ENCODE measurements at places on chromosomes 12 and 14.

GRCh38 chr12:89047856-89048418 lies 304.4 kb downstream of the DUSP6 start:
- DNase-seq, result no peak

DNA sequence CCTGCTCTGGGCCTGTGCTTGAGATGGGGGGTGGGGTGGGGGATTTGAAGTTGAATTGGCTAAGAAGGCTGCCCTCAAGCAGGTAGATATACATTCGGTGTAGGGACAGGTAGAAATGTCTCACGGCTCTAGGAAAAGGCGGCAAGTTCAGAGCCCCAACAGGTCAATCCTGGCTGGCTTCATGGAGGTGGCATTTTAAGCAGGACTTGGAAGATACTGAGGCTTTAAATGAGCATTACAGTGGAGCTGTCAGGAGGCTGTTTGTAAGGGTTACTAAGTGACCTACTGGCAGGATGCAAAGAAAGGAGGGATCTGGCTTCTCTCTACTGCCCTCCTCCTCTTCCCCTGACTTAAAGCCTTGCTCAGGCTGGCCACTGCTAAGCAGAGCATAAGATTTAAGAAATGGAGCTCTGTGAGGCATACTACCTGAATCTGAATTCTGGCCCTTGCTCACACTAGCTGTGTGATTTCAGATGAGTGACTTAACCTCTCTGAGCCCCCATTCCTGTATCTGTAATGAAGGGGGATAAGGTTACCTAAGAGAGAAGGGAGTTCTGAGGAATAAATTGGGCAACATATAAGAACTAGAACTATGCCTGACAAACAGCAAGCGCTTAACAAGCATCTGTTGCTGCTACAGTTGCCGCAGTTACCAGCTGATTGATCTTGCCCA lies 61.6 kb downstream of the SLC24A4 start:
- DNase-seq, result no peak

DNA sequence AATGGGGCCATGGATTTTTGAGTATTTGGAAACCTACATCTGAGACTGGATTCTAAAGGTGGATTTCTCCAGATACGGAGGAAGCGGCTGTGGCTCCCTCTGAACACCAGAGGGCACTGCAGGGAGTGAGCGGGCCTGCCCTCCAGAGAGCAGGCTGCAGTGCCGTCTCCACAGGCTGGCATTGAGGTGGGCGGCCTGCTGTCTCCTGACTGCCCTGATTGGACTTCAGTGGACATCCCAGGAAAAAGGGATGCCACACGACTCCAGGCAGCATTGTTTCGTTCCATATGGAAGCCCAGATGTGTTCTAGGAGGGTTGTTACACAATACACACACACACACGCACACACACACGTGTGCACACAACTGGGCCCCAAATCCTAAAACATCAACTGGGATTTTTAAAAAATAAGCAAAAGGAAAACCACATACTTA lies 20.9 kb upstream of the ANO2 start:
- peak; percentile 27 for DNase-seq

GRCh38 chr14:90611936-90612335 lies 204.3 kb downstream of the TTC7B start:
- no peak for DNase-seq

DNA sequence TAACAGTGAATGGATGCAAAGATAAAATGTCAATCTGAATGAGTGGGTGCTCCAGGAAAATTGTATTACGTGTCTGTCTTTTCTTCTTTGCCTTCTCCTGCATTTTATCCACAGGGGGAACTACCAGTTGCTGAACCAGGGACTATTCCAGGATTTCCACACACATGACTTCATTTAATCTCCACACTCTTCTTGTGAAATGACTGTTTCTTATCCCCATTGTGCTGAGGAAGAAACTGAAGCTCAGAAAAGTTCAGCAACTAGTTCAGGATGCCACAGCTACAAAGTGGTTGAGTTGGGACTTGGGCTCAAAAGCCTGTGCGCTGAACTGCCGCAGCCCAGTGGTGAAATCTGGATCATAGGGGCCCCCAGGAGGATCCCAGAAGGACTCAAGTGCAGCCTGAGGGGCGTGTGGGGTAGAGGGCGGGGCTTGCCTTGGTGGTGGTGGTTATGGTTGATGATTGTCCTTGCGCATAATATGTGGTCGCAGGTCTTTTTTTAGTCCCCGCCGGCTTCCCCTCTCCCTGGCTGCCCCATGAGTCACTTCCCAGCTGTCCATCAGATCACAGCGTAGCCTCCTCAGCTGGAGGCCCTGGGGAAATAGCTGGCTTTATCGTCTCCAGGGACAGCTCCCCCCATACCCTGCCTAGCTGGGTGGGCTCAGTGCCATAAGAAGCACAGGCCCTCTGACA lies 235.2 kb upstream of the CRY1 start:
- DNase-seq, result no peak

GRCh38 chr12:83954956-83955601 lies 957.5 kb downstream of the SLC6A15 start:
- DNase-seq, result no peak

DNA sequence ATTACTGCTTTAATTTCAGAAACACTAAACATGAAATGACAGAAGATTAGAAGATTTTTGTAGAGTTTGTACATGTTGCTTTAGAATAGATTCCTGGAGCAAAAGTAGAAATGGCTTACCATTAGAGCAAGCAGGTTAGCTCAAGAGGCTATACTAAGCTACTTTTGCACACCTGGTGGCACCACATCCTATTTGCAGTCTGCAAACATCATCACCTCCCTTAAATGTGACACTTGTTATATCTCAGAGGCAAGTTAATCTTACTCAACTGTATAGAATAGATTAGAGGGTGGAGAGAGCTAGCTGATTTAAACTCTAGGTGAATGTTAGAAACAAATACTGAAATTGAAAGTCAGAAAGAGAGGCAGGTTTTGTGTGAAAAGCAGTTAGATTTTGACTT lies 30.7 kb upstream of the OR4E1 start:
- no peak for DNase-seq

DNA sequence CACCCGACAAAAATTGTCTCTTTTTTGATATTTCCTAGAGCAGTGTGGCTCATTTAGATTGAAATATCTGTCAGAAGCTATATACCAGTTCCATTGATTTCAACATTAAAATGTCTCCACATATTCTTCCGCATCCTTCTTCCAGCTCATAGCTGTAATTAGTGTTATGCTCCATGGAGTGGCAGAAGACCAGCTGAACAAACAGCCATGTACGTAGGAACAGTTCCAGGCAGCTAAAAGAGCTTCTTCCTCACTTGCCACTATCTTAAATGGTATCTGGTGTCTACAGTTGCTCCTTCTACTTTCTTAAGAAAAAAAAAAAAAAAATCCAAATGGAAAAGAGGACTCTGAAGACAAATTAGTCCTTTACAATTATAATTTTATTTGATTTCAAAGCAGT lies 848.0 kb downstream of the DIO2 start:
- DNase-seq, result no peak

GRCh38 chr12:132286912-132287311 lies 42.5 kb downstream of the GALNT9 start:
- DNase-seq, result no peak

- DNase-seq, result no peak
These were observed 57.3 kb upstream of the E2F7 start for GRCh38 chr12:77122661-77123060.

DNA sequence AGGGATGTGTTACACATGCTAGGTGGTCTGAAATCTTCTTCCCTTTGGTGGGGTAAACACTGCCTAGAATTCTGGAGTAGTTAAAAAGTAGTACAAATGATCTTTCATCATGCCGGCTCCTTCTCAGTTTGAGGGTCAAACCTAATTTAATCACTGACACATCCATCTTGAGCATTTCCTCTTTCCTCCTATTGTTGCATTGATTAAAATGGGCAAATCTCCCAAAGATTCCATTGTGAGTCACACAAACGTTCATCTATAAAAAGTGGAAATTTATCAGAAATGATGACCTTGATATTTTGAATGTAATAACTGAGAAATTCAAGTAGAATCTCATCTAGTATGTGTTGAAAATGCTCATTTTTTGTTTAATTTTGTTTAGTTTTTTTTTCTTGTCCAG lies 996.0 kb downstream of the NRXN3 start:
- DNase-seq, result no peak

DNA sequence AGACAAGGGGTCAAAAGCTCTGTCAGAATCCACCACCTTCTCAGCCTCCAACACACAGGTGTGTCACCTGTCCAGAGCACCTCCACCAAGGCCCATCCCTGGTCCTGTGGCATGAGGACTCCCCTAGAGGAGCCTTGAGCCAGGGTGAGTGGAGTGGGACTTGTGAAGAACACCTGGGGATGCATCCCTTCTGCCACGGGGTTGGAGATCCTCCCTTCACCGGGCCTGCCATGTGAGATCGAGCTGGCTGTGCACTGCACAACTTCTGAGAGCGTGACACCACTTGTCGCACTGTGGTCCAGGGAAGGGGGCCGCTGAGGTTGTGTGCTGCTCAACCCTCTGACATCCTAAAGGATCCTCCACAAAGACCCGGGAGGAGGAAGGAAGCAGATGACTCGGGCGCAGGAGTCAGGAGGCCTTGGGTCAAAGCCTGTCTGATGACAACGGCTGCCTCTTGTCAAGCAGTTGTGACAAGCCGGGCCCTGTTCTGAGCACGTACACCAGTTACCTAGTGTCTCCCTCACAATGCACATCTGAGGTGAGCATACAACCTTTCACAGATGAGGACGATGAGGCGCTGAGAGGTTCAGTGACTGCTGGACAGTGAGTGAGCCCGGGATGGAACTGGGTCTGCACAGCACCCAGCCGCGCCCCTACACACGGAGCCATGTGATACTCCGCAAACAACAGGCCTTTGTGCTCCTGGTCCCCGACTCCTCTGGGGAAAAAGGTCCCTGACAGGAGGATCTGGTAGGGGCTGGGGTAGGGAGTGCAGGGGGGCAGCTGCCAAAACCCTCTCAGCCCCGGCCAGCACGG lies 35.6 kb downstream of the CHGA start:
- no peak for DNase-seq

DNA sequence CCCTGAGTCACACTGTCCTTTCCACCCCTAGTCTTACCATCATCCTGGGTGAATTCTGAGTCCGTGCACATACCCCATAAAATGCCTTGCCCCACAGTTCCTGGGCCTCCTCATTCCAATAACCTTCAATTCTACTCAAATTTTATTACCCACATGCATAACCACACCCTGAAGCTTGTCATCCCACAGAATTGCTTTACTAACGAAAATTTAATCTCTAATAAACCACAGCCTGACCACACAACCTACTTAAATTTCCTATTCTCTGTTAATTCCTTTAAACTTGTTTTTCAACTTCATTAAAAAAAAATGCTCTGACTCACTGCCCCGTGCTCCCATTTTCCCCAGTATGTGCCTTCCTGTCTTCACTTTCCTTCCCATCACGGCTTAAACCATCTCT lies 205.9 kb downstream of the PHLDA1 start:
- DNase-seq, result no peak

DNA sequence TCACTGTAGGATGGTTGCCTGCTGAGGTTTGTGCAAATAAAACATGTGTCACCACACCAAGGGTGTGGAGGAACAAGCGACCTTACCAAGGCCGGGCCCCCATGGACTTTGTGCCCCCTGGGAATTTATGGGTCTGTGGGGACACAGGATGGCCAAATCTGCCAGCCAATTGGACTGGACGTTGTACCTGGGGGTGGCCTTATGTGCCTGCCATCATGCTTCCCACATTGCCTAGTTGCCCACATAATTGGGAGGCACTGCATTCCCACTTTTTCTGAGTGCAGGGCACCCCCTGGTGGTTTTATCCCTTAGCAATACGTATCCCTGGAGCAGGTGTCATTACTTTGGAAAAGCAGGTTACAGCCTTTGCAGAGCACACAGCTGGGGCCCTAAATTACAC lies 92.6 kb upstream of the TMPO start:
- DNase-seq, result no peak

DNA sequence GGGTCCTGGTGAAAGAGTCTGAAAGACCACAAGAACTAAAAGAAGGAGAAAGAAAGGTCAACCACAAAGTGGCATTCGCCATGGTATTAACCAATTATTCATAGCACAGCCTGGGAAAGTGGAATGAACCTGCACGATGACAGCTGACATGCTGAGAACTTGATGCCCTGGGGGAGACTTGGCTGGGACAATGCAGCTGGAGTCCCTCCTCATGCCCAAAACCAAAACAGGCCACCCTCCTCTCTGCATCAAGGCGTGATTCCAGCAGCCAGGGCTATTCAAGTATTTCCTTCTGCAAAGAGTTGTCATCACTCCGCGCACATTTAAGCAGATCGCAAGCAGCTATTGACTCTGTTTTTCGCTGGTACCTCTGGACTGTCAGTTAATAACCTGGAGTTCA lies 167.1 kb upstream of the NOS1 start:
- DNase-seq, result no peak

- no peak for DNase-seq
These were observed 188.3 kb upstream of the SLC38A2 start for GRCh38 chr12:46560874-46561273.

GRCh38 chr12:112381406-112381882 lies 787 bp downstream of the HECTD4 start:
- peak; percentile 35 for DNase-seq

DNA sequence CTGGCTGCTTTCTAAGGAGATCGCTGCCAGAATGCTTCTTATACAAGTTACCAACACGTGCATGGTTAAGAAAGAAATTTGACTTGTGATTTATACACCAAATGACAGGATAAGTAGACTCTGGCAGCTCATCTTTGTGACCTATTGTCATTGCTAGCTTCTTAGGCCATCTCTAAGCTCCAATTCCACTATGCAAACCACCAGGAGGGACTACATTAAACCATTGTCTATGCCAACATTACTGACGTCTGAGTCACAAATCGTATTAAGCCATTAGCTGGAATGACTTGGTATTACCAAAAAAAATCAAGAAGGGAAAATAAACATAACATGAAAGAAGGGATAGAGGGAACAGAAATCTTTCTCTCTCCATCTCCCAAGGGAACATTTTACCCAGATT lies 15.8 kb upstream of the VPS33A start:
- no peak for DNase-seq

DNA sequence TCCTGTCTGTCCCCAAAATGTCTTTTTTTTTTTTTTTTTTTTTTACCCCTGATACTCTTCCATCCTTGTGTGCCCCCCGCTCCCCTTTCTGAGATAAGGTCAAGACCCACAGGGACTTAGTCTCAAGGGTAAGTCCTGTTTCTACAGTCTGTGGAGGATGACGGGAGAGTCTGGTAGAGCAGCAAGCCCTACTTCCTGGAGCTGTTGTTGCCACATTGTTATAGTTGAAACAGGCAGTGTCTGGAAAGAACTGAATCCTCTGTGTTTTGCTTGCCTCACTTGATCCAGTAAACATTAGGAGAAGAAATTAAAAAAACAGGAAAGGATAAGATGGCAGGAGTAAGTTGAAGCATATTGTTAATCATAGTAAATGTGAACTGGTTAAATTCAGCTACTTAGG lies 45.5 kb downstream of the ZNF664 start:
- no peak for DNase-seq

GRCh38 chr12:4829793-4830162 lies 79.9 kb upstream of the KCNA1 start:
- no peak for DNase-seq
